Upper lobe of left lung (tissue), 6 donors: ENCODE measurements at places on chromosomes 7 and 10. TPM values are rescaled to one million over a fixed set of nuclear protein-coding genes. Genes with fewer than 3 reads are reported as not detected.

GRCh38 chr7:146096994-146097393 is 19.6 kb upstream of the CNTNAP2 start:
- no peaks in the 10 kb centered on the region for H3K36me3 ChIP-seq
- H3K4me1 ChIP-seq: no peaks in the 10 kb centered on the region

GRCh38 chr7:19708397-19709248 is at the start of gene POLR1F:
POLR1F (minus strand) TSS chr7:19709037; CDS start chr7:19709016, 21 bp downstream.
- H3K4me3 ChIP-seq: peak within 1 kb of the TSS; percentile 91
- H3K27me3 ChIP-seq: no peaks in the 10 kb centered on the region
- no peaks in the 10 kb centered on the region for H3K36me3 ChIP-seq
- peak within 1 kb of the TSS; percentile 66 for H3K27ac ChIP-seq
- DNase-seq: peak; percentile 95

- H3K4me3 ChIP-seq: no peak overlapping the region
- H3K27me3 ChIP-seq: no peaks in the 10 kb centered on the region
- H3K36me3 ChIP-seq: no peaks in the 10 kb centered on the region
- H3K27ac ChIP-seq: no peak overlapping the region
- peaks cover 9% of the 10 kb centered on the region for H3K4me1 ChIP-seq
Measured at GRCh38 chr10:17067376-17068264, 62.0 kb downstream of the CUBN start.

GRCh38 chr10:12357525-12358151 is 8.3 kb downstream of the CAMK1D start:
- H3K4me3 ChIP-seq: no peak overlapping the region
- H3K27ac ChIP-seq: no peak overlapping the region
- no peaks in the 10 kb centered on the region for H3K4me1 ChIP-seq
- DNase-seq: no peak
- H3K27me3 ChIP-seq: no peaks in the 10 kb centered on the region

ARHGAP22 gene
- 9.3 TPM for total RNA-seq

TECPR1 gene
- 53.6 TPM for total RNA-seq
